Smooth muscle cell of the brain vasculature (primary cell): ENCODE measurements at places on chromosomes 16 and 17.

DNA sequence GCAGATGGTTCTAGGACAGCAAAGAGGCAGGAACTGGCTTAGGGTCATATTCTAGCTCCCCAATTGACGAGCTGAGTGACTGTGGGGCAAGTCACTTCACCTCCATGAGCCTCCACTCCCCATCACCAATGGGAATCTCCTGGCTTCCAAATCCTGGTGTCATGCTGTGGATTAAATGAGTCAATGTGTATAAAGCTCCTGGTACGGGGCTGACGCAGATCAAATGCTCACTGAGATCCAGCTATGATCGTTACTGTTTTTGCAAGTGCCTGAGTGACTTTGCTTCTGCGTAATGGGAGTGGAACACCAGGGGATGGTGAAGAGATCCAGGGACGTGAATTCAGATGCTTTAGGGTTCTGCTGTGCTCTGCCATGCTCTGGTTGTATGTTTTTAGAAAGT is 2.4 kb downstream of the SEC14L5 start:
- no peak for DNase-seq

DNA sequence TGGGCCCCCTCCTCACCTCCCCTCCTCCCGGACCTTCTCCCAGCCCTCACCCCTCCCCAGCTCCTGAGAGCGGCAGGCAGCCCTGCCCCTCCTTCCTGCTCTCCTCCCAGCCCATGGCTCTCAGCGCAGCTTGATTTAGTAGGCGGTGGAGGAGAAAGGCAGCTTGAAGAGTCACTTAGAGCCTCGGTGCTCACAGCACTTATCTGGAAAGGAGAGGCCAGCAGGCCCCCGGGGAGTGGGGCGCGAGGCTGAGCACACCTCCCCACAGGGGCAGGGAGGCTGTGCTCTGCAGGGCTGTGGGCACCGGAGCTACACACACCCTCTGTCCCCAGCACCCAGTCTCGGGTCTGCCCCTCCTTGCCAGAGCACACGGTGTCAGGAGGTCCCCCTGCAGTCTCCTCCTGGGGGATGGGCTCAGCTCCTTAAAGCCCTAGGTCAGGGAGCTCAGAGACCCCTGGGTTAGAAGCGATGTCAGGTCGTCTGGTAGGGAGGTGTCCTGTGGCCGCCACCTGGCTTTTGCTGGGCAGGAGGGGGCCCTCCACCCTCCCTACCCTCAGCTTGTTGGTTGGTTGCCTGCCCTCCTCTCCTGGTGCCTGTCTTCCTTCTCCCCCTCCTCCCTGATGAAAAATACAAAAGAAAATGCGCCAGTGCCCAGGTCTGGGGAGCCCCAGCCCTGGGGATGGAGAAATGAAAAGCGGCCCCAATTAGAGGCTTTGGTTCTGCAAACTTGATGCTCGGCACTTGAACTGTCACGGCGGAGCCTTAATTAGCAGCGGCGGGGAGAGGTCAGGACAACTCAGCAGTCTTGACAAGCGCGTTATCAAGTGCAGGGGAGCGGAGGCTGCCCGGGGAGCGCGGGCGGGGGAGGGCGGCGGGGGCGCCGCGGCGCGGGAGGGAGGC is 151.1 kb upstream of the GSE1 start:
- no peak for DNase-seq

- no peak for DNase-seq
Observed at GRCh38 chr16:24713379-24713778, 16.1 kb upstream of the TNRC6A start.

DNA sequence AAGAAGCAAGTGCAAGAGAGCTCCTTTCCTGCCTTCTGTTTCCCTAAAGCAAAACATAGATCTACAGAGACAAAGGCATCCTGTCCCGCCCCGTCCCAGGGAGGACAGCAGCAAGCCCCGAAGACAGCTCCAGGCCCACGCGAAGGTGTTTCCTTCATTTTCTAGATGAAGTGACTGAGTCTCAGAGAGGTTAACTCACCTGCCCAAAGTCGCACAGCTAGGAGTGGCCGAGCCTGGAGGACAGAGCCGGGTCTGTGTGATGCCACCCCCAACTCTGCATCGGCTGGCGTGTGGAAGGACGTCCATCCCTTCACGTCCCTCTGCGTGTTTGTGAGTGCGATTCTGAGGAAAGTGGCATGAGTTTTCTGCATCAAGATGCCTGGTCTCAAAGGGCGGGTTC is 187.2 kb upstream of the CHMP6 start:
- DNase-seq, result no peak

GRCh38 chr17:35119370-35120165 is at the start of gene RAD51D:
Gene RAD51D (minus strand): TSS chr17:35119860. CDS start chr17:35119613, 247 bp downstream.
- DNase-seq, result peak; percentile 39

DNA sequence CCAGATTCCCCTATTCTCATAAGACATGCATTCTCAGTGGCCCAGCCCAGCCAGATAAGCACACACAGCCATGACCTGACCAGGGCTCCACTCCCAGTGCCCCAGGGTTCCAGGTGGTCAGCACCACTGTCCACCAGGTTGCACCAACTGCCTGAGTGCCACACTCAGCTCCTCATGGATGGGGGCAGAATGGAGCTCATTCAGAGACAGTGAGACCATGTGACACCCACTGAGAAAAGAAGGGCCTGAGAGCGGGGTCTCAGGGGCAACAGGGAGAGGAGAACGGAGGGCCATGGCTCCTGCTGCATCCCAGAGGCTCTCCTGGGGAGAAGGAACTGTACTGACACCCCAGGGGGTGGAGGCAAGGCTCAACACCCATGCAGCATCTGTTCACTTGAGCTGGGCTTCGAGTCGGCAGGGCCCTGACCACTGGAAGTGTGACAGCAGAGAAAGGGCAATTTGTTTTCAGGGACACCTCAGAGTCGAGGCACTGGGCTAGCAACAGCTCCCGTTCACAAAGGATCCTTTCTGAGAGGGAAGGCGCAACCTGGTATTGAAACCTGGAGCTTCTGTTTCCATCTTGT is 18.7 kb upstream of the SLC38A8 start:
- no peak for DNase-seq

DNA sequence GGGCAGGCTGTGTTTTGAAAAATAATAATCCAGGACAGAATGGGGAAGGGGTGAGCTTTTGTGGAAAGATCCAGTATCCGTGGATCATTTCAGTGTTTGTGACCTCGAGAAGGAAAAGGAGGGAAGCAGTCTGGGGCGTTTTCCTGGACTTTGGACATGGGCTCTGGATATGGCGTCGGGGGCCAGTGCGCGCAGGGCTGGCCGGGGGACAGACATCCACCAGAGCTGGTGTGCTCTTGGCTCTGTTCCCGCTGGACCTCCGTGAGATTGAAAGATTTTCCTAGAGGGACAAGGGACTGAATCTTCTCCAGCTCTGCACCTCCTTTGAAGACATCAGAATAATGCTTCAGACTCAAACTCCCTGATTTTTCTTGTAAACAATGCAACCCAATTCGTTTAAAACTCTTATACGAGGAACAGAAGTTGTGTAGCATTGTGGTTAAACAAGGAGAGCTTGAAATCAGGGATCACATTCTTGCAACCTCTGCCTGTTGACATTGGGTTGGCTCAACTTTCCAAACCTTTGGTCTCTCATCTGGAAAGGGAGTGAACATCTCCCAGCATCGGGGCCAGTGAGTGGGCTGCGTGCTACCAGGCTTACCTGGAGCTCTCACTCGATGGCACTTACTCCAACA is 75.9 kb downstream of the C16orf95 start:
- no peak for DNase-seq

GRCh38 chr17:35568561-35568960 is 7.9 kb upstream of the SLFN14 start:
- DNase-seq, result no peak

DNA sequence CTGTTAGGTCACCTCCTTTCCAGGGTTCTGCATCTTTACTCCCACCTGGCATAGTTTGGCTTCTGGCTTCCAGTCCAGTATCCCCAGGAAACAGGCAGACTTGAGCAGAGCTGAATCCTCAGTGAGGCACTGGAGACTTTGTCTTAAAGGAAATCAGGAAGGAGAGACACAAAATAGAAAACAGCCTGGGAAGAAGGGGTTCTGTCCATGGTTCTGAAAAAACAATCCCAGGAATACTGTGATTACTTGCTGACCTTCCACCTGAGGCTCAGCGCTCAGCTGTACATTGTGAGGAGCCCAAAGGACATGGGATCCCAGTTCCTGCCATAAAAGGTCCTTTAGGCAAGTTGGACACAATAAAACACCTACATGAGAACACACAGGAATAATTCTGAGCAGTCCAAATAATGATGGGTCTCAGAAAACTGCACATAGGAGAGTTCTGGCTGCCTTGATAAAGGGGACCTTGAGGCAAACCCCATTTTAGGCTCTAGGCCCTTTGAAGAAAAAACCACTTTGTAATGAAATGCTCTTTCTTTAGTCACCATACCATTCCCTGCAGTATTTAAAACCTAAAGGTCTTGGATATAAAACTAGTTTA is 81.4 kb upstream of the CRHR1 start:
- no peak for DNase-seq

GRCh38 chr16:1068451-1068850 is 4.1 kb upstream of the SSTR5 start:
- no peak for DNase-seq

DNA sequence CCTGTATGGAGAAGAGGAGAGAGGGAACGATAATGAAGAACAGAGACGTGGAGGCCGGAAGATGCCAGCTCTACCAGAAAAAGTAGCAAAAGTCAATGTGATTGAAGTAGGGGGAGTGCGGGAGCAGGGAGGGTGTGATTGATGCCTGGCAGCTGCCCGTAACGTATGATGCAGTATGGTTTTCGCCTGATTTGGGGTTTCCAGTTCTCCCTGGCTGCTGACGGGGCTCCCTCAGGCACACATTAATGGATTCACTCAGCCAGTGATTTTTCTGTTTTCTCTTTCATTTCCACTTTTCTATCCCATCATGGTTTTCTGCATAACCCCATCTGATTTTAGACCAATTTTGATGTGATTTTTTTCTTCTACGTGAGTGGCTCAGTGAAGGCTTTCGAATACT is 62.1 kb downstream of the PRKCA start:
- DNase-seq, result no peak

GRCh38 chr16:2223942-2224486 is 623 bp downstream of the E4F1 start:
- no peak for DNase-seq

- no peak for DNase-seq
Observed at GRCh38 chr16:77960766-77961165, 61.6 kb upstream of the CLEC3A start.

DNA sequence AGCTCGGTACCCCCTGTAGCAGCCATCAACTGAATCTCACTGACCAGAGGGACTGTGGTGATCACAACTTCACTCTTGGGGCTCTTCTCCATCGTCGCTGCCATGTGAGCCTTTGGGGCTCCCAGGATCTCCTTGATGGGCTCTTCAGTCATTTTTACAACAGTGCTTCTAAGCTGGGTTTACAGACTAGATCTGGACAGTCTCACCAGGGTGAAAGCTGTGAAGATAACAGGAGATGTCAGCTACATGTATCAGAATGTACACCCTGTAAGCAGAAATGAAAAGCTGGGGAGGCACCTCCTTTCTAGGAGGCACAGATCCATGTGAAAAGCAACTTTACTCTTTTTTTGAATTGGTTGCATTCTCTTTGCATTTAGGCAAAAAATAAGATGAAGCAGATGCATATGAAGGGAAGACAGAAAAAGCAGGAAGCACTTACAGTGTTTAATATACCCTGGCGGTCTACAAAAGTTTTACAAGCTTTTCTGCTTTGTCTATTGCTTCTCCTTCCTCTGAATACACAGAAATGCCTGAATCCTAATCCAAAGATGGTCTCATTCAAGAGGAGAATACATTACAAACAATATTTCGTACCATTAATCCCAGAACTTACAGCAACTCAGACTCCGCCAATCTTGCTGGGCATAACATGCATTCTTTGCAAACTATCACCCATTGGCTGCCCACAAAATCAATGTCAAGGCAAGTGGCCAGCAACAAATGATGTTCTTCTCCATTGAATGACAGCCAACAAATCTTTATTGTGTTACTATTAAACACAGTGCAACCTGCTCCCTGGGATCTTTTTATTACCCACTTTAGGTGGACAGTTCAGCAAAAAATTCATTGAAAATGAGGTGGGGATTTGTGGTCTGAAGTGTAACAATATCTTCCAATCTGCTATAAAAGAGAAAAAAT is 1.5 kb downstream of the TMEM100 start:
- DNase-seq, result no peak

- no peak for DNase-seq
Observed at GRCh38 chr16:4369007-4369733, 2.5 kb upstream of the VASN start.

DNA sequence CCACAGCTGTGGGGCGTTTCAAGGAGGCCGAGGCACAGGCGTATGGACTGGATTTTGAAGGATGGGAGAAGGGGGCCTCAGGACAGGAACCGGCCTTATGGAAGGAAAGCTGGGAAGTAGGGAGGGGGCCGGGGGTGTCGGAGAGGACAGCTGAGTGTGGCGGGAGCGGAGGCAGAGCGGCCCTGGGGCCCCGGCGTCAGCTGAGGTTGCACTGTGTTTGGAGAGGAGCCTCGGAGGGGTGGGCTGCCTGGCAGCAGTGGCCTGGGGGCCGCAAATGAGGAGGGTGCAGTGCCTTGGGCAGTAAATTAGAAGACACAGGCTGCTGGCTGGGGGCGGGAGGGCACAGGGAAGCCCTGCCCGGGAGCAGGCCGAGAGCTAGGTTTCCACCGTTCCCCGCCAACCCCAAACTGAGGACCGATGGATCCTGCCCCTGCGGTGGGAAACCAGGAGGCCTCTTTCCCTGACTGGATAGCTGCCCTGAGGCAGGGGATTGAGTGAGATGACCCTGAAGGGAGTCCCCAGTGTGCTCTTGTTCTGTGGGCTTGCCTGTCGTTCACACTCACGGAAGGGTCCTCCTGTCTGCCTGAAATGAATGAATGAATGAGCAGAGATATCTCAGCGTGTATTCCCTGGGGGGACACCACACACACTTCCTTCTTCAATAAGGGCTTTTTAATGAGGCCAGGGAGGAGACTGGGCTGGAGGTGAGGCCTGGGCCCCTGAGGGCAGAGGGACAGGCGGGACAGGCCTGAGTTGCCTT is 18.4 kb downstream of the FOXJ1 start:
- DNase-seq, result no peak

GRCh38 chr17:19317359-19318095 is 45.0 kb downstream of the B9D1 start:
- peak; percentile 77 for DNase-seq

DNA sequence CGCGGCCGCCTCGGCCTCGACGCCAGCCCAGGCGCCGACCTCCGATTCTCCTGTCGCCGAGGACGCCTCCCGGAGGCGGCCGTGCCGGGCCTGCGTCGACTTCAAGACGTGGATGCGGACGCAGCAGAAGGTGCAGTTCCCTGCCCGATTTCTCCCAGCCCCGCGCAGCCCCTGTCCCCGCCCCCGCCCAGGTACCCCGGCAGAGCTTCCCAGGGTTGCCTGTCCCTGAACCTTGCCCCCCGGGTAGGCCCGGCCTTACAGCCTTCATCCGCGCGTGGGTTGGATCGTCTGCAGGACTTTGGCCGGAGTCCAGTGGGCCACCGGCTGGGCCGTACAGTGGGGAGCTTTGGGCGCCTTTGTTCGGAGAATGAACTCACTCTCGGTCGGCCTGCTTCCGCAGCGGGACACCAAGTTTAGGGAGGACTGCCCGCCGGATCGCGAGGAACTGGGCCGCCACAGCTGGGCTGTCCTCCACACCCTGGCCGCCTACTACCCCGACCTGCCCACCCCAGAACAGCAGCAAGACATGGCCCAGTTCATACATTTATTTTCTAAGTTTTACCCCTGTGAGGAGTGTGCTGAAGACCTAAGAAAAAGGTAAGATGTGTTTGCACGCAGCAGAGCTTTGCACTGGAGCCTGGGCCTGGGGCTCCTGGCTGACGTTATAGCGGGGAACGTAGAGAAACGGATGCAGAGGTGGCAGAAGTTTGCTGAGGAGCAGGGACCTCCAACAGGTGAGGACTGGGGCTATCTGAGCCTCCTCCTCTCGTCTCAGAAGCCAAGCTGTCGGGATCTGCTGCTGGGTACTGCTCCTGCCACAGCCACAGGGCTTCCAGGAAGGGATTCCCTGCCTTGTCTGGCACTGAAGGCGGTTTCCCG is 593 bp downstream of the GFER start:
- DNase-seq, result no peak
